ENCODE measurements at places on chromosomes 6 and 20.

- no peak for DNase-seq
These were observed 51.1 kb downstream of the FGD2 start for GRCh38 chr6:37056439-37057127.

DNA sequence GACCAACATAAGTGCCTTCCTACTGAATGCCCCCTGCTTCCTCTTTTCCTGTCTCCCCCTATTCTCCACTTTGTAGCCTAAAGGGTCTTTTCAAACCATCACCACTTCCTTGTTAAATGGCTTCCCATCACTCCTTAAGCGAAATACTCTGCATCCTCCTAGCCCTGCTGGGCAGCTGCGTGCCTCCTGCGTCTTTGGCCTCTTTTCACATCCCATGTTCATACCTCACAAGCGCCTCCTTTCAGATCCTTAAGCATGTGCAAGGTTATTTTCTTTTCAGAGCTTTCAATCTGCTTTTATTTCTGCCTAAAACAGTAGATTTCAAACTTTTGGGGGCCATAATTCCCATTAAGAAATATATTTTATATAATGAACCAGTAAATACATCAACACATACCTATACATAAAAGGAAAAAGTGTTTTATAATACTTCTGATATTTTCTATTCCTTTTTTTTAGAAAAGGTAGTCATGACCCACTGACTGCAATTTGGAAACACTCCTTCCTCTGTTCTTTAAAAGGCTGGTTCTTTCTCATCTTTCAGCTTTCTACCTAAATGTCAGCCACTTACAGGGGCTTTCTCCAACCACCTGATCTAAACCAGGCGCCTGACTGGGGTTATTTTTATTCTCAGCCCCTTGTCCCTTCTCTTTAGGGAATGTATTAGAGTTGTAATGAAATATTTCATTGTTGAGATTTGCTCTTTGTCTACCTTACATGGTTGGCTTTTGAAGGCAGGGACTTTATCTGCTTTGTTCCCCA, 84.1 kb downstream of the PRDM1 start:
- DNase-seq = no peak

DNA sequence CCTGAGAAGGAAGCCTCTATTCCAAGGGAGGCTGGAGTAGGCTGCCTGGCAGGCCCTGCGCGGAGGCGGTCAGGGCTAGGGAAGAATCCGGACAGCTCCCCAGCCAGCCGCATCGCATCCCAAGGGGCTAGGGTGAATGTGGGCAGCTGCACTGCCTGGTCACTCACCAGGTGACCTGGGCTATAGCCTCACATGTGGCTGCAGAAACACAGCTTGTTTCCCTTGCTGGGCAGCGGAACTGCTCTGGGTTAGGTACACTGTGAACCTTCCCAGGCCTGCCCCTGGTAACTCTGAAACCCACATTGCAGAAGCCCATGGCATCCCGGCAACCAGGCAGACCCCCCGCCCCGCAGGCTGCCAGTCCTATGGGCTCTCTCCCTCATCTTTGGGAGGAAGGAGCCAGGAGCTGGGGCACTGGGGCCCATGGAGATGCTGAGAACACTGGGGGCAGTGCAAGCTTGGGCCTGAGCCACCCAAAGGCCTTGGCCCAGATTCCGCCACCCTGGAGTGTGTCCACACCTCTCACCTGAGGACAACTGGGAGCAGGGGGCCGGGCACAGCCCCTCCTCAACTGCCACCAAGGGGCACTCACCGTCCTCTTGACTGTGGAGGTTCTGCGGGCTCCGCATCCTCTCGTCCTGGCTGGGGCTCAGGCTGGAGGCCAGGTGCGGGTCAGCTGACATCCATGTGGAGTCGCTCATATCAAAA, 111.0 kb downstream of the NOL4L start:
- no peak for DNase-seq

- no peak for DNase-seq
These were observed 34.7 kb downstream of the KAT14 start for GRCh38 chr20:18172379-18172778.

GRCh38 chr6:69643688-69644087, 153.1 kb downstream of the LMBRD1 start:
- DNase-seq = no peak

- DNase-seq = no peak
These were observed 88.4 kb upstream of the SGK1 start for GRCh38 chr6:134406311-134406710.

GRCh38 chr20:19277381-19277780, 64.9 kb downstream of the SLC24A3 start:
- no peak for DNase-seq

DNA sequence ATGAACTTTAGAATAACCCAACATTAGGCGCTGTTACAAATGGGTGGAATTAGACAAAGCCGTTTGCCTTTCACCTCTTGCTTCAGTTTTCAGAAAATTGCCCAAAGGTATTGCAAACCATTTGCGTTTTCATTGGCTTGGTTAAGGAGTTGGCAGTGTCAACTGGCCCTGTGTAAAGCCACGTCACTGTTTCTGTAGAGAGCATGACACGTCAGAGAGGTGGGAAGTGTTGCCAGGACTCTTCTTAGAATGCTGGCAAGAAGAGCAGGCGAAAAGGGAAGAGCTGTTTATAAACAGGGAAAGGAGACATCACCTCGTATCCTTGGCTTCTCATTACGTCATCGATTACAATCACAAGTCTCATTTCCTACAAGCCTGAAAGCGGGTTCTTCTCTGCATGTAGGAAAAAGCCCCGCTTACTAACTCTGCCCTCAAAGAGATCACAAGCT, 4.2 kb upstream of the IRF4 start:
- peak; percentile 22 for DNase-seq

- DNase-seq = no peak
These were observed 80.8 kb upstream of the PHACTR1 start for GRCh38 chr6:12635813-12636212.

GRCh38 chr20:13322198-13322597, 101.1 kb downstream of the ISM1 start:
- DNase-seq = no peak

GRCh38 chr6:9252799-9253198, 817.5 kb upstream of the SLC35B3 start:
- DNase-seq = no peak

- DNase-seq = peak; percentile 78
These were observed 193.3 kb downstream of the UTRN start for GRCh38 chr6:144478483-144478882.

GRCh38 chr6:42104095-42104803, 38.2 kb downstream of the C6orf132 start:
- DNase-seq = no peak

GRCh38 chr20:49633643-49634042, 65.7 kb upstream of the PTGIS start:
- DNase-seq = no peak

DNA sequence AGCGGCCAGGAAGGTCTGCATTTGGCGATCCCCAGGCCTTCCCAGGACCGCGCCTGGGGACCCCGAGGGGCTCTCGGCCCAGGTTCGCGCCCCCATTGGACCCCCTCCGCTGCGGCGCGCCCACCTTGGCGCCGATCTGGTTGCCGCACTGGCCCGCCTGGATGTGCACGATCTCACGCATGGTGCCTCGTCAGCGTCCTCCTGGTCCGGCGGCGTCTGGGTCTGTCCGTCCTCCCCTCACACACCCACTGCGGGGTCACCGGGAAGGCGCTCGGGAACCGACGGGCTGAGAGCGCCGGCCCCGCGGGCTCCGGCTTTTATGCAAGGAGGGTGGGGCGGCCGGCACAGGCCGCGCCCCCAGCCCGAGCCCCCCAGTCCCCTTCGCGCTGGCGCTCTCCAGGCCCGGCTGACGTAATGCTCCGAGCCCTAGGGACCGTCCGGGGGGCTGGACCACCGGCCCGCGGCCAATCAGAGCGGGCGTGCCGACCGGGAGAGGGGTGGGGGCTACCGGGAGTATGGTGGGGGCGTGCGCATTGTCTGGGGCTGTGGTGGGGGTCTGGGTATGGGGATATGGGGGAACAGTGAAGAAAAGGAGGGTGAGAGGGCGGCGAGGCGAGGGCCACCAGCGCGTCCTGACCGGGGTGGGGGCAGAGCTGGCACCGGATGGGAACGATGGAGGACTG, at the start of gene TUBB2B:
TUBB2B (minus strand) TSS at position 291 of the 683 bp plus-strand sequence; CDS start at position 181, 110 bp downstream.
- no peak for DNase-seq

GRCh38 chr20:1338096-1338495, 9.2 kb upstream of the SDCBP2 start:
- no peak for DNase-seq

- no peak for DNase-seq
These were observed 691.5 kb upstream of the POU3F2 start for GRCh38 chr6:98142839-98143238.

- no peak for DNase-seq
These were observed 30.1 kb upstream of the SMLR1 start for GRCh38 chr6:130797061-130797460.

Data from coronary artery (tissue), 2 donors.